Activated naive CD4-positive, alpha-beta T cell (primary cell): ENCODE measurements at places on chromosomes 1 and 21.

DNA sequence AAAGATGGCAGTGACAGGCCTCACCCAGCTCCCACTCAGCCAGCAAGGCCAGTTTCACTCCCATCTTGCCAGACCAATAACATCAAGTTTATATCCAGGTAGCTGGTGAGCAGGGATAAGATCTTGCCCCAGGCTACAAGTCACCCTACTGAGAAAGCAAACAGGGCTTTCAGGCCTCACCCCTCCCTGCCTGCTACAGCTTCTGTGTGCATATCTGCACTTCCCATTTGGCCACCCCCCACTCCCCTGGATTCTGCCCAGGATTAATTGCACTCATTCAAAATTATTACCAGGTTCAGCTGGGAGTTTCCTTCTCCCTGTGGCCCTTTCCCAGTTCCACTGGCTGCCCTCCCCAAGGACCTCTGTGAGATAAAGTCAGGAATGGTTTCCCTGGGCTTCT lies 352.1 kb downstream of the TBX15 start:
- no peak for DNase-seq

DNA sequence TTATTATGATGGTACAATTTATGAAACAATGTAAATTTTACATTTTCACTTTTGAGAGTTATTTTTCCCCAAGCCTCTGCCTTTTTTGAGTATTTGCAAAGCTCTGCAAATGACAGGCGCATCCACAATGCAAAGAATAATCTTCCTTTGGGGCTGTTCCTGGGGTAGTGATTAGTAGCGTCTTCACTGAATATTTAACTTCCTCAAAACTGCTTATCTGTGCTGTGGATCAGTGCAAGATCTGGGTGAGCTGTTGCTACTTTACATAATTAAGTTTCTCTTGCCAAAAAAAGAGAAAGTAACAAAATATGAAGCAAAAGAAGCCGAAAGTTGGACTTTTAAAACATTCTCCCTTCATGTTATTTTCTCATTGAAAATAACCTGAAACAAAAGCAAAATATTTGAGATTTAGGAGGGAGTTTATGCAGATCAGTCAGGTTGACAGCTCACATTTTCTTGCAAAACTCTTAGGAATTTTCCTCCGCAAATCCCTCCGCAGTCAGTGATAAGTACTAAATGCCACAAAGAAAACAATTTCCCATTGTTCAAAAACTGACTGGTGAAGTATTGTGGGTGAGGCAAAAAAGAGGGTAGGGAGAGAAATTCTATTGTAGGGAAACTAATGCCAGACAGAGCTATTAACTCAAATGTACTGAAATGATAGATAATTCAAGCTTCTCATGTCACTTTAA lies 276.4 kb upstream of the B3GALT2 start:
- DNase-seq, result no peak

DNA sequence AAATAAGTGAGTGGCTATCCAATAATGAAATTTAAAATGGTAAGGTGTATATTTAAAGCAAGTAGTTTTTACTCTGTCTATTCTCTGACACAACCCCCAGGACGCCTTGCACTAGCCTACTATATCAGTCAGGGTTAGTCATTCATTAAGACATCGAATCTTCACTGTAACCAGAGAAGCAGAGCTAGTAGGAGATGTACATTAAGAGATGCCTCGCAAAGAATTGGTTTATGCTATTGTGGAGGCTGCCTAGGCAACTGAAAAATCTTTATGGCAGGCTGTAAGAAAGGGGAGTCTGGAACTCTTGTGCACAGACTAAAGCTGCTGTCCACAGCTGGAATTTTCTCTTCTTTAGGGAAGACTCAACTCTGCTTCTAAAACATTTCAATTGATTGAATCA lies 28.8 kb downstream of the NTNG1 start:
- DNase-seq, result no peak

GRCh38 chr1:172279939-172280636 lies 140.4 kb upstream of the C1orf105 start:
- DNase-seq, result no peak

- DNase-seq, result no peak
Observed at GRCh38 chr1:202143011-202143767, 1.3 kb downstream of the ARL8A start.

- DNase-seq, result no peak
Observed at GRCh38 chr1:114446198-114446597, 64.8 kb downstream of the TRIM33 start.

- DNase-seq, result no peak
Observed at GRCh38 chr1:113459279-113459678, 69.0 kb downstream of the MAGI3 start.

GRCh38 chr1:19978143-19978542 lies 1.3 kb downstream of the PLA2G2A start:
- DNase-seq, result no peak

- DNase-seq, result no peak
Observed at GRCh38 chr1:87735750-87736149, 407.1 kb downstream of the LMO4 start.

DNA sequence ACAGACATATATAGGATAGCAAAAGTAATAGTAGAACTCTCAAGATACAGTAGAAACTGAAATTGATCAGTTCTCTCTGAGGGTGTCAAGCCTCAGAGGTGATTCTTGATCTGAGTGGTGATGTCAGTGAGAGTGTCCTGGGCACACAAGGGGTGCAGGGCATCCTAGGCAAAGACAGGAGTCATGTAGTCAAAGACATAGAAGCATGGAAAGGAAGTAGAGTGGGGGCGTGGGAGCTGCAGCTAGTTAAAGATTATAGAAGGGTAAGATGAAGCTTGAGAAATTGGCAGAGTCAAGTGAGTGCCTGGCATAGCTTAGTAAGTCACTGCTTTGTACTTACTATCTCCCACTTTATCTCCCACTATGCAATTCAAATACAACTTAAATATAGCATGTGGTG lies 22.8 kb downstream of the CDC7 start:
- DNase-seq, result no peak

- DNase-seq, result no peak
Observed at GRCh38 chr1:185646202-185646683, 87.9 kb upstream of the HMCN1 start.

DNA sequence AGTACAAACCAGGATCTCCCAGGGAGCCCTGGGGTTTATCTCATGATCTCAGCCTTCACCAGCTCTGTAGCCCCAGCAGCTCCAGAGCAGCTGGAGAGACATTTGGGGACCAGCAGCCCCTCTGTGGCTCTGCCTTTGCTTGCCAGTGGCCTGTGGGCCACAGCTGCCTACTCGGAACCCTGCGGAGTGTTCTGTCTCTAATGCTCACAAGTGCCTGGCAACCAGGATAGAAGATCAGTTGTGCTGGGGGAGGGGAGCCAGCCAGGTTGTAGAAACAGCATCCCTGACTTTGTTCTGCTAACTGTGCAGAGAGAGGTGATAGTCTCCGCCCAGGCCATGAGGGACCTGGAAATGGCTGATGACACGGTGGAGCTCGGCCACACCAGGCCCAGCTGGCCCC lies 50.9 kb upstream of the KCNJ15 start:
- DNase-seq, result no peak

GRCh38 chr1:247453245-247453644 lies 4.7 kb downstream of the OR2B11 start:
- DNase-seq, result no peak

GRCh38 chr1:92259350-92259749 lies 39.4 kb downstream of the GLMN start:
- DNase-seq, result no peak

DNA sequence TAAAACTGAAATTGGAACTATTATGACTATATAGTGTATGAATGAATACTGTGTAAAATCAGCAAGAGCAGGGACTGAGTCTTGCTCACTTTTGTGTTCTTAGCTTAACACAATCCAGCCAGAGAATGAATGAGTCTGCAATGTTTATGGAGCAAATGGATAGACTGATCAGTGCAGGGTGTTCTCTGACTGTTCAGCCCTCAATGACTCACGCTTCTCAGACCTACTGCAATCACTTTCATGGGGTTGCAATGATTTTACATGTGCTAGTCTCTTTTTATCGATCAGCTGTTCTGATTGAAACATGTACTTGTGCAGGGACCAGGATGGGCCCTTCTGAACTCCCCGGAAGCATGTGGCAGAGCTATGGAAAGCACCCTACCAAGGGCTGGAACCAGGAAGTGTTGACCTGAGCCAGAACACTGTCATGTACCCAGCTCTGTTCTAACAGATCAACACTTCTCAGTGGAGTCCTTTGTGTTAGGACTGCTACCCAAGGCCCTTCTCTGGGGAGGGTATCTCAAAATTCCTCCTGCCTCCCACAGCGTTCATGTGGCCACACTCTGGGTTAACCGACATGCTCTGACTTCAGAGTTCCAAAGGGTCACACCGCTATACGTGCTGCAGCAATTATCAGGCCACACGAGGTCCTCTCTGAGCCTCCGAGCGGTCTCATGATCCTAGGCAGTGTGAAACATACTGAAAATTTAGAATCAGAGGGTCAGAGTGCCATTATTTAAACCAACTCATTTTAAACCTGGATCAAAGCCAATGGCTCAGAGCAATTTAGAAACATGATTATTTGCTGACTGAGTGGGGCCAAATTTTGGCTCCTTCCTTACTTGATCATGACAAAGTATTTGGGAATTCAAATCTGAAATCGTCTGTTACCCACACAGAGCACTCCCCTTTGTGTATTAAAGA lies 35.2 kb downstream of the GRIK1 start:
- DNase-seq, result no peak

DNA sequence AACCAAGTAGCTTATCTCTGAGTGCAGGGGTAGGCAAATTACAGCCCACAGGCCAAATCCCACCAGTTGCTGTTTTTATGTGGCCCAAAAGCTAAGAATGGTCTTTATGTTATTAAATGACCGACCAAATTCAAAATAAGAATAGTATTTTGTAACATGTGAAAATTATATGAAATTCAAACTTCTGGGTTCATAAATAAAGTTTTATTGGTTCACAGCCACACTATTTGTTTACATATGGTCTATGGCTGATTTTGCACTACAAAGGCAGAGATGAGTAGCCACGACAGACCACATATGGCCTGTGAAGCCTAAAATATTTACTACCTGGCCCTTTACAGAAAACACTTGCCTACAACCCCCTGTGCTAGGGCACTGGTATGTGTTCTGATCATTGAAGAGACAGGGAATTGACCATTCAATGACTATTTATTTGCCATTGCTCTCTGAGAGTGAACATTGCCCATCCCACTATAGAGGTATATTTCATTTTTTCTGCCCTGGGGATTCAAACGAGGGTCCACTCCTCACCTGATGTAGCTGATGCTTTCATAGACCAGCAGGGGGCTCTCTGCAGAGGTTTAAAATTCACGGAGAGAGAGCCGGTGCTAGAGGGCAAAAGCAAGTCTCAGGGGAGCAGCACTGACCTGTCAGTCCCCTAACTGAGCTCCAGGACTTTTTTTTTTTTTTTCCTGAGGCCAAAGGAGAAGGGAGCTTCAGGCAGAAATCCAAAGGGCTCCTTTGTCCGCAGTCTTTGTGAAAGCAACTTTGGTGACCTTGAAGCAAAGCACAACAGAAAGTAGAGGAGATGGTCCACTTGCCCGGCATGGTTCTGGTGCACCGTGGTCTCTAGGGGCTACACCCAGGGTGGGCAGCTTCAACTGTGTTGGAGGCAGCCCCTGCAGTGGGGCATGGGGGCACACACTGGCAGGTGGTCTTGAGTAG lies 7.3 kb upstream of the GNL2 start:
- no peak for DNase-seq

- DNase-seq, result no peak
Observed at GRCh38 chr1:119409731-119410130, 5.2 kb upstream of the HSD3B2 start.

DNA sequence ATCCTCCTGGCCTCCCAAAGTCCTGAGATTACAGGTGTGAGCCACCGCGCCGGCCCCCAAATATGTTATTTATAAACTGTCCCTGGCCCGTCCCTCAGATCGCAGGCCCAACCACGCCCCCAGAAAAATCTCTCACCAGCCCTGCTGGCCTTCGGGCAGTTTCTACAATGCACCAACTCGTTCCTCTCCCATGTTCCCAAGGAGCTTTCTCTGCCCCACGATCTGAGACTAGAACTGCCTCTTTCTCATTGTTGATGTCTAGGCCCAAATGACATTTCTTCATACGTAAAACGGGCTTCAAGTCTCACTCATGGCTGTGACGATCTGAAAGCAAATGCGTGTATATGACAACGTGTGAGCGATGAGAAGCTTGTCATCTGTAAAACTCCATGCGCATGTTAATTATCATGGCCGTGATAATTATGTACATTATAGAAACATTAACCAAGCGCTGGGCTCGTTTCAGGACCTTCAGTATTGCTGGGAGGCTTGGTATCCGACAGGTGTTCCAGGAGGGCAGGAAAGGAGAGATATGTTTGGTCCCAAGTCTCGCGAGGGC lies 748 bp upstream of the NIPAL3 start:
- DNase-seq, result no peak

GRCh38 chr1:26003756-26004155 lies 5.9 kb upstream of the PAFAH2 start:
- no peak for DNase-seq

GRCh38 chr1:112689196-112689841 lies 14.9 kb downstream of the MOV10 start:
- no peak for DNase-seq

DNA sequence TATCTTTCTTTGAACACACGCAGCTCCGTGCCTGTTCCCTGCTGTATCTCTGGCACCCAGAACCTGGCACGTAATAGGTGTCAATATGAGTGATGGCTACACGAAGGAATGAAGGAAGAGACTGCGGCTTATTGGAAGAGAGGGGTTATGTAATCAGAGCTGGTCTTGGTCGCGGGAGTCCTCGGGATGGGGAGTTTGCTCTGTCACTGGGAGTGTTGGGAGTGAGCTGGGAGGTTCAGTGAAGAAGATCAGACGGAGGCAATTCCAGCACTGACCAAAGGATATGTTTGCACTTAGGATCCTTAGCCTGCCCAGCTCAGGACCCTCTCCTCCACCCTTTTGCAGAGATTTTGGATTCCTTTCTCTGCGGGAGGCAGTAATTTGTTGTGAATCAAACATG lies 709.1 kb downstream of the PTPRU start:
- DNase-seq, result no peak

- DNase-seq, result no peak
Observed at GRCh38 chr1:156899956-156900718, 6.6 kb downstream of the PEAR1 start.

GRCh38 chr21:22573834-22574233 lies 1575.6 kb downstream of the NCAM2 start:
- DNase-seq, result no peak

- no peak for DNase-seq
Observed at GRCh38 chr1:24888971-24889676, 41.0 kb downstream of the RUNX3 start.

DNA sequence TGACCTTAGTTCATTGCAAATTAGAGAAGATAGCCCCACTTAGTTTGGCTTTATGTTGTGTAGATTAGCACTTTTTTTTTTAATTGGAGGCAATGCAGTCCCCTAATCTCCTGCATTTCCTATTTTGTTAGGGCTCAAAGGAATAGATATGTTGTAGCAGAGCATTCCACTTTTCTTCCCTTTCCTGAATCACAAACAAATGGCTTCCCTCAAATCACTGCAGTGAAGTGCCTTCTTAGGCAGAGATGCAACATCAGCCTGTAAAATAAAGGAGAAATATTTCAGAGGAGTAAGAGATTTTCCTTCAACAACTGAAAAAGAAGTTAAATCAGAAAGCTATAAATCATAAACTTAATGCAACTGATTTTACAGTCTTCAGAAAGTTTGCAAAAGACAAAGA lies 271.8 kb upstream of the C1orf105 start:
- no peak for DNase-seq
